ENCODE measurements at places on chromosomes 11 and 22. TPM values are rescaled to one million over a fixed set of nuclear protein-coding genes. Genes with fewer than 3 reads are reported as not detected.

- H3K27me3 ChIP-seq = no peaks in the 10 kb centered on the region
- H3K4me1 ChIP-seq = peaks cover 31% of the 10 kb centered on the region
- H3K27ac ChIP-seq = no peak overlapping the region
Observed at GRCh38 chr11:64181506-64182411, 4.2 kb upstream of the STIP1 start.

DNA sequence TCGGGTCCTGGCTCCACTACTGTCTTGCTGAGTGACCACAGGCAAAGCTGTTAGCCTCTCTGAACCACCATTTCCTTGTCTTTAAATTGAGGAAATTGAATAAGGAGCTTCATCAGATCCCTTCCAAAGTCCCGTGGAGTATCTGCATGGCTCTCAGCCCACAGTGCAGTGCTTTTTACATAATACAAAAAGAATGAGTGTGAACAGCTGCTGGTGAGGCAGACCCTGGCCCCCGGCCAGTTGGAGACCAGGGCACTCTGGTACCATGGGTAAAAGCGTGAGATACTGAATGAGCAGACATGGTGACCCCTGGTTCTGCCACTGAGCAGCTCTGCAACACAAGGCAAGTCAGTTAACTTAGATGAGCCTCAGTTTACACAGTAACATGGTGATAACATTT lies 86.8 kb downstream of the GALNT18 start:
- no peaks in the 10 kb centered on the region for H3K27me3 ChIP-seq
- H3K4me1 ChIP-seq = no peaks in the 10 kb centered on the region
- no peaks in the 10 kb centered on the region for H3K36me3 ChIP-seq
- H3K4me3 ChIP-seq = no peak overlapping the region
- DNase-seq = no peak
- no peak overlapping the region for H3K27ac ChIP-seq

DNA sequence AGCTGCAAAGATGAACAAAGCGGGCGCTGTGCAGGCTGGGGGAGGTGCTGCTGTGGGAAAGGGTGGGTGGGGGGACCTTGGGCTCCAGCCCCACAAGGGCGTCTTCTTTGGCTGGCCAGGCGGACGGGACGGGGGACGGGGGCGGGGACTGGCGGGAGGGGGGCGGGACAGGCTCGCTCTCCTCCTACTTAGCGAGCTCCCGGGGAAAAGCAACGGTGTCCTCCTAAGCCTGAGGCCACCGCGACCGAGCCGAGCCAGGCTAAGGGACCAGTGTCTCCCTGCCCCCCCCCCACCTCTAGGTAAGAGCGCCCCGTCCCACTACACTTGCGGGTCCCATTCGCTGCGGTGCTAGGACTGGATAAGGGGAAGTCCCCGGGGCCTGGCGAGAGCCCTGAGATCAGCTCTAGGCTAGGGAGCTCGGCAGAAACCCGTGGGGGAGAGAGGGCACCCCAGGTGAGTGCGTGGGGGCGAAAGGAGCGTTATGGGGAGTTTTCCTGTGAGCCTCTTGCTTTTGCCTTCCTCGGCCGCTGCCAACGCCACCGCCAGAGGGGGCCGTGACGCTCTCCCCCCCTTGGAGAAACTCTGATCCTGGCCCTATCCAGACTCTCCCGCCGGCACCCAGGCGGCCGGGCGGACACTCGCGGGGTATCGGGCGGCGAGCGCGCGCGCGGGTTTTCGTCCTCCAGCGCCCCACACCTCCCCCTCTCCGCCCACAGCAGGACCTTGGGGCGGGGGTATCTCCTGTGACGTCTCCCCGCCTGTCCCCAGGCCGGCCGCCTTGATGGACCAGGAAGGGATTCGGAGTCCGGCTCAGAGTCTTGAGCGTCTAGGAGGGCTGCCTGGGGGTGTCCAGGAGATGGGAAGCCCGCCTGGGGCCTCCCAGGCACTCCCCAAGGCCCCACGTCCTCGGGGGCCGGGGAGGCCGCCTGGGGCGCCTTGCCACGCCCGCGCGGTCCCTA lies at the start of gene PHLDB1:
Gene PHLDB1, plus strand, starts transcription at position 215 of the 959 bp plus-strand sequence. CDS start 6,222 bp downstream, outside the sequence.
- H3K27ac ChIP-seq = peak within 1 kb of the TSS; percentile 51
- H3K27me3 ChIP-seq = peaks cover 38% of the 10 kb centered on the region
- DNase-seq = peak; percentile 70
- peak within 1 kb of the TSS; percentile 78 for H3K4me3 ChIP-seq
- H3K4me1 ChIP-seq = peaks cover 26% of the 10 kb centered on the region
- H3K36me3 ChIP-seq = no peaks in the 10 kb centered on the region

GRCh38 chr11:96185220-96185768 lies 157.7 kb downstream of the MAML2 start:
- H3K4me3 ChIP-seq = no peak overlapping the region
- no peaks in the 10 kb centered on the region for H3K36me3 ChIP-seq
- H3K27me3 ChIP-seq = no peaks in the 10 kb centered on the region
- peak; percentile 52 for DNase-seq
- peaks cover 48% of the 10 kb centered on the region for H3K4me1 ChIP-seq

DNA sequence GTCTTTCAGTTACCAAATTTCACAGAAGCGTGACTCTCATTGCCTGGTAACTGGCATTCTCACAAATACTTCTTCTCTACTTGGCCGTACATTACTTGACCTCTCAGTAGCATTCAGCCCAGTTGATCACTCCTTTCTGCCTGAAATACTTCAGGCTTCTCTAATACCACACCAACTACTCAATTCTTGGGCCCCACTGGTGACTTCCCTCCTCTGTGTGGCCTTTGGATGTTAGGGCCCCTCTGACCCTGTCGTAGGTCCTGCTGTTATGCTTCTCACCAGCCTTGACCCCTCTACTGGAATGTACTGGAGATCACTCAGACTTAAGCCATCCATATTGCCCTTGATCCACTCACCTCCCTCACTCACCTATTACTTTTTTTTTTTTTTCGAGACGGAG lies 2.2 kb upstream of the EFCAB6 start:
- no peak overlapping the region for H3K4me3 ChIP-seq
- no peak overlapping the region for H3K27ac ChIP-seq
- no peaks in the 10 kb centered on the region for H3K27me3 ChIP-seq
- no peak for DNase-seq

DNA sequence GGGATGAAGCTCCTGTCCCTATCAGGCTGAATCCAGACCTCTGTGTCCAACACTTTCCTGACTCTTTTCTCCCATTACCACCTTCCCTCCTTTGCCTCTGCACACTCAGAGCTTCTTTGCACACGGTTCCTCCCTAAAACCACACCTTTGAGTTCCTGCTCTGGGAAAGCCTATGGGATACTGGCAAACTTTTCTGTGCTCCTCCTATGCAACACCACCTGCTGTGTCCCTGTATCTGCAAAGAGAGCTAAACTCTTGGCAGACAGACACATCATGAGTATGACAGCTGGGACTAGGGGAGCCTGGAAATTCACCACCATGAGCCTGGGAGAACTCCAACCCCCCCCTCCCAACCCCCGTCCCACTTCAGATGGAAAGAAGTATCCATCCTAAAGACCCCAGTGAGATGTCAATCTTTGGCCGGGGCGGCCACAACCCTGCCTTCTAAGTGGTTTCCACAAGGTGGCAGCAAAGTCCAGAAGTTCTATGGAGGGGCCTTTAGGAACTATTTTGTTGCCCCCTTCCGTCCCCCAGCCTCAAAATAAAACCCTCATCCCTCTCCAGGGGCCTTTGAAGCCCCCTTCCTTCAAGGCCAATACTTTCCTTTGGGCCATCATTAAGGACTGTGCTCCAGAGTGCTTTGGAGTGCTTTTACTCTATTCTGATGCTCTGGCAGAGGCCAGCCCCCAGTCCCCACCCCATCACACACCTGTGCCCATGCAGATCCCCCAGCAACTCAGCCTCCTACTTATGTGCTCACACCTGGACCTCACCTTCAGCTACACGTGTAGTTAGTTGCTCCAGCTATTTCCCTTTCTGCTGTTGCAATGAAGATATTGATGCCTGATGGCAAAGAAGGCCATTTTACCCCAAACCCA lies 19.4 kb downstream of the HTR3A start:
- peak; percentile 66 for DNase-seq
- H3K27me3 ChIP-seq = peaks cover 3% of the 10 kb centered on the region
- no peak overlapping the region for H3K27ac ChIP-seq
- H3K36me3 ChIP-seq = peaks cover 3% of the 10 kb centered on the region
- no peak overlapping the region for H3K4me3 ChIP-seq

The PACSIN2 gene
- 60.3 TPM for total RNA-seq

DNA sequence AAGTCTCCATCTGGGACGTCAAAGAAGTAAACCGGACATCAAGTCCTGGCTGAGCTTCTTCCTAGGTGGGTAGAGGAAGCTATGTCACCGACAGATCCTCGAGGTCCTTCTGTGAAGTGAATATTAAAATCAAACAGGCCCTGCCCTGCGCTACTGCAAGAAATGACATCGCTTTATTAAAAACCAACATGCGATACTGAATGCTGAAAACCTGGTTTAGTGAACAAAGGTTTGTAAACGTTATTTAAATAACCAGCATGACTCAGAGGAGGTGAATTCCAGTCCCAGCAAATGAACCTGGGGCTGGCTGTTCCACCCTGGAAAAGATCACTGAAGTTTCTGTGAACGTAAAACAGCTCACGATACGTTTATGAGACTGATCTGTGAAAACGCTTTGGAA lies 645 bp downstream of the RTCB start:
- no peak for DNase-seq
- peak overlapping the region; percentile 94 for H3K4me3 ChIP-seq
- H3K4me1 ChIP-seq = peaks cover 43% of the 10 kb centered on the region
- H3K27ac ChIP-seq = peak overlapping the region; percentile 77
- no peaks in the 10 kb centered on the region for H3K27me3 ChIP-seq
- peaks cover 14% of the 10 kb centered on the region for H3K36me3 ChIP-seq

- no peak overlapping the region for H3K27ac ChIP-seq
- no peaks in the 10 kb centered on the region for H3K27me3 ChIP-seq
- peaks cover 73% of the 10 kb centered on the region for H3K36me3 ChIP-seq
- DNase-seq = no peak
- no peak overlapping the region for H3K4me3 ChIP-seq
Observed at GRCh38 chr11:95175818-95176380, 55.1 kb downstream of the SESN3 start.

The SPATA19 gene
- not detected for total RNA-seq
